ENCODE measurements at places on chromosomes 5 and 9. TPM values are rescaled to one million over a fixed set of nuclear protein-coding genes. Genes with fewer than 3 reads are reported as not detected.

DND1 gene
- total RNA-seq, result 3.2 TPM

CCIN gene
- not detected for total RNA-seq

LCN1 gene
- total RNA-seq, result not detected

MCC gene
- total RNA-seq, result 4.9 TPM

EEIG1 gene
- total RNA-seq, result 48.5 TPM

ARSI gene
- total RNA-seq, result not detected

ETF1 gene
- total RNA-seq, result 247 TPM

PCDH1 gene
- total RNA-seq, result not detected

PSD2 gene
- total RNA-seq, result not detected

GOLGA2 gene
- 34.0 TPM for total RNA-seq

HTR4 gene
- total RNA-seq, result not detected

SPARC gene
- 0.76 TPM for total RNA-seq

INSL4 gene
- not detected for total RNA-seq

SEMA5A gene
- total RNA-seq, result not detected

CSF1R gene
- not detected for total RNA-seq

SKP2 gene
- total RNA-seq, result 61.2 TPM

NR6A1 gene
- total RNA-seq, result 3.1 TPM

SLC1A1 gene
- total RNA-seq, result 0.13 TPM

SYK gene
- total RNA-seq, result 0.08 TPM

CAMLG gene
- 22.6 TPM for total RNA-seq

MSX2 gene
- total RNA-seq, result not detected

UBE2QL1 gene
- not detected for total RNA-seq

LARP1 gene
- 343 TPM for total RNA-seq

JAK2 gene
- 29.2 TPM for total RNA-seq

FRRS1L gene
- total RNA-seq, result not detected

DHX29 gene
- total RNA-seq, result 18.7 TPM

OR1J2 gene
- not detected for total RNA-seq

SLC6A7 gene
- not detected for total RNA-seq

ARID3C gene
- total RNA-seq, result 0.25 TPM

TCF7 gene
- total RNA-seq, result 24.4 TPM

CLIC3 gene
- not detected for total RNA-seq

NIM1K gene
- total RNA-seq, result 0.86 TPM

WDR38 gene
- not detected for total RNA-seq

TRIM36 gene
- 0.40 TPM for total RNA-seq

IL4 gene
- 2.0 TPM for total RNA-seq

NKD2 gene
- 0.40 TPM for total RNA-seq

WNK2 gene
- 0.55 TPM for total RNA-seq

SLC2A6 gene
- 14.3 TPM for total RNA-seq

PMPCA gene
- 120 TPM for total RNA-seq

CCL21 gene
- total RNA-seq, result not detected

ADGRV1 gene
- total RNA-seq, result 0.34 TPM

TXNDC15 gene
- 43.3 TPM for total RNA-seq

SUSD1 gene
- 5.1 TPM for total RNA-seq

C5orf52 gene
- total RNA-seq, result not detected

Data from activated CD8-positive, alpha-beta memory T cell treated with anti-CD3 and anti-CD28 coated beads for 36 hours (primary cell).